ENCODE measurements at places on chromosomes 4 and X.

DNA sequence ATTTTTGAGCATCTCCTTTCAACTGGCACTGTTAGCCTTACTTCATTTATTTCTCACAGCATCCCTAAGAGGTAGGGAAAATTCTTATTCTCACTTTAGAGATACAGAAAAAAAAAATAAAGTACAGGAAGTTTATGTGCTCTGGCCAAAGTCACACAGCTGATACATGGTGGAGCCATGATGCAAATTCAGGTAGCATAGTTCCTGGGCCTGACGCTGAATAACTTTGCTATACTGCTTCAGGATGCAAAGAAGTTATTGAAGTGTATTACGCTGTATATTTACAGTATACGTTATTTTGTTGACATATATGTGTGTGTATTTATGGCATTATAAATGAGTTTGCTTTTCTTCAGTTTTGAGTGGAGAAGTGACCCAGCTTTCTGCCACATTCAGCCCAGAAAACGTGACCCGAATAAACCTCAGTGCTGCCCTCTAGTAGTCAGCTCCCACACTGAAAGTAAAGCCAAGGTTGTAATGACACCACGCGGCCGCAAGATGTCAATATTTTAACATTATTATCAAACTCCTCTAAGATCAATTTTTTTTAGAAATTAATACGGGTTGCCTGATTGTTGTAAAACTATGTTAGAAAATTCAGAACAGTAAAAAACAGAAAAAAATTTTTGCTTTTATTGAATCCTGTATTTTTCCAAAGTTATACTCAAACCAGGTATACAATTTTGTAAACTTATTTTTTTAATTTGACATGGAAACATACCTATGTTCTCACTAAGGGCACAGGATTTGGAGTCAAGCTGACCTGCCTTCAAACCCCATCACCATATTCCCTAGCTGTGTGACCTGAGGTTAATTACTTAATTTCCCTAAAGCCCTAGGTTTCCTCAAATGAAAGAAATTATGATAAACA lies 3.8 kb upstream of the GUCY2F start:
- DNase-seq: peak; percentile 60

DNA sequence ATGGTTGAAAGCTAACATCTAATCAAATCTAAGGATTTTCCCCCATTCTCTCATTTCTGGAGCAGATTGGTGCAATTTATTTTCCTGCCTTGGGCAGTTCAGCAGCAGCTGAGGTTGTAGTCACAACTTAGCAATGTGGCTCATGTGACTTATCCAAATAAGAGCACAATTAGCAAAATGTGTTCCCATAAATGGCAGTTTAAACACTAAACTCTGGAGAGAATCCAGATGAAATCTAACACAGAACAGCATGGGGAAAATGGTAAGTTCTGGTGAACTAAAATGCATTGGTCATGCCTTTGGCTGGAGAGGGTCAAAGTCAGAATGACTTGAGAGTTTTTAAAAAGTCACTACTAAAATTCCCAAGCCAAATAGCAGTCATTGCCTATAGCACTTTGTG lies 422.6 kb upstream of the DIPK2B start:
- DNase-seq: no peak

- DNase-seq: no peak
These were observed 283.3 kb downstream of the PTTG2 start for GRCh38 chr4:38243388-38244053.

- no peak for DNase-seq
These were observed 106.6 kb upstream of the NAP1L5 start for GRCh38 chr4:88804234-88804633.

DNA sequence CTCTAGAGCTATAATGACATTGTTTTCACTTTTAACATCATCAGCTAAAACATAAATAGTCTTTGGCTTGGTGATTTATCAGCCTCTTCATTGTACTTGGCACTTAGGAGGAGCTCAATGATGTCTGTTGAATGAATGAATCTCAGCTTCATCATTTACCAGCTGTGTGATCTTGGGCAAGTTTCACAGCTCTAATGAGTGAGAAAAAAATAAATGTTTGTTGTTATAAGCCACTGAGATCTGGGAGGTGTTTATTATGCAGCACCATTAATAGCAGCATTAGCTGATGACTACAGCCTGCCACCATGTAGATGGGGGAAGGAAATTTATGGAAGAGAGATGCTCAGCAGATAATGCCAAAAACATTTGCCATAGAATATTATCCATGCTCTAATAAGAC lies 63.6 kb upstream of the C1QTNF7 start:
- no peak for DNase-seq

- DNase-seq: no peak
These were observed 95.7 kb downstream of the CPZ start for GRCh38 chr4:8688041-8688907.

DNA sequence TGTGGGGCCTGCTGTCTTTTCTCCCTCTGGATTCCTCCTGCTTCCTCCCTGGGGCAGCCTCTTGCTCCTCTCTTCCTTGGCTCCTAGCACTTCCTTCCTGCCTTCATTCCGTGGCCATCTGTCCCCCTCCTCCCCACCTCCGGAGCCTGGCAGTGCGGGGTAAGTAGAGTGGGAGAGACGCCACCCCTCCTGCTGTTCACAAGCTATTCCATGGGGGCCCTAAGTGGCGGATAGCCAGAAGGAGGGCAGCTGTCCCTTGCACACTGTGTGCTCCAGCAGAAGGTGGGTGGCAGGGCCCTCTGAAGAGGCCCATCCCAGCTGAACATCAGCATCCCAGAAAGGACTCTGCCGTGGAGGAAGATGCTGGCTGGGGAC lies 27.4 kb downstream of the CCNQ start:
- DNase-seq: no peak

GRCh38 chr4:10648479-10648878 lies 36.1 kb downstream of the CLNK start:
- DNase-seq: no peak

GRCh38 chrX:56726605-56727004 lies 2.4 kb upstream of the NBDY start:
- peak; percentile 41 for DNase-seq

- DNase-seq: no peak
These were observed 124.9 kb downstream of the RELL1 start for GRCh38 chr4:37561196-37561802.

DNA sequence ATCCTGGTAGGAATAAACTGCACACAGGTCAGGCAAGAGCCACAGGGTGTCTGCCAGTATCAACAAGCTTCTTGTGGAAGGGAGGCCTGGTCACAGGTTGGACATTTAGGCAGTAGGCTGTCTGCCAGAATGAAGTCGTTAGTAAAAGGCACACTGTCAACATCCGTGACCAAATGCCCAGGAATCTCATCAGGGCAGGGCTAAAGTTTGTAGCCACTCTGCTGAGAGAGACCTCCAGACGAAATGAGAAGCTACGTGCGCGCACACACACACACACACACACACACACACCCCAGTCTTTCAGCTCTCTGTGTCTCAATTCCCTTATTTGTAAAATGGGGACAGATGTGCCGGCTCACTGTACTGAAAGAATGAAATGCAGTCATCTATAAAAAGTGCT lies 408.7 kb upstream of the ZFP42 start:
- no peak for DNase-seq

GRCh38 chr4:95949136-95949765 lies 109.4 kb downstream of the PDHA2 start:
- no peak for DNase-seq

- no peak for DNase-seq
These were observed 53.8 kb downstream of the CPLX1 start for GRCh38 chr4:772118-772517.

DNA sequence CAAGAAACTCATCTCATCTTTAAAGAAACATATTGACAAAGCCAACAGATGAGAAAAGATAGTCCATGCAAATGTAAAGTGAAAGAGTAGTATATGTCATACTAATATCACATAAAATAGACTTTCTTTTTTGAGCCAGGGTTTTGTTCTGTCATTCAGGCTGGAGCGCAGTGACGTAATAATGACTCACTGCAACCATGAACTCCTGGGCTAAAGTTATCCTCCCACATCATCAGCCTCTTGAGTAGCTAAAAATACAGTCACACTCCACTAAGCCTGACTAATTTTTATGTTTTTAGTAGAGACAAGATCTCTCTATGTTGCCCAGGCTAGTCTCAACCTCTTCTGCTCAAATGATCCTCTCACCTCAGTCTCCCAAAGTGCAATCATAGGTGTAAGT lies 51.8 kb upstream of the TRAM1L1 start:
- DNase-seq: no peak

- peak; percentile 49 for DNase-seq
These were observed 20.7 kb downstream of the TAPT1 start for GRCh38 chr4:16205298-16206164.

DNA sequence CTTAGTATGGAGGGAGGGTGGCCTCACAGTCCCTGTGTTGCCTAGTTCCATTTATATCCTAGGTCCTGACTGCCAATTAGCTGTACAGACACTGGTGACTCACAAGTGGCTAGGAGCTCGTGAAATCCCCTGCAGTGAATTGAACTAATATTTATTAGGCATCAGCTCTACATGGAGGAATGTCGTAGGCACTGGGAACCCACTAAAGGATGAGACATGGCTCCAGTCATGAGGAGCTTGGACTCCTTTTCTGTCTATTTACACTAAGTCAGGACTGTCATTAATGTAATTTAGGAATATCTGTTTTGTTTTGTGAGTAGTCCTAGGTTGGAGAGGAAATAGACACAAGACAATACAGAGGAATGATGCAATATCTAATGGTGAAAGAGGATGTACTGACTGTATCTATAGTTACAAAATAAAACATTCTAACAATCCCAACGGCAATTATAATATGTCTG lies 67.7 kb downstream of the MID1IP1 start:
- DNase-seq: no peak

- no peak for DNase-seq
These were observed 27.8 kb downstream of the RASL11B start for GRCh38 chr4:52889778-52890520.

- no peak for DNase-seq
These were observed 62.3 kb upstream of the PAGE3 start for GRCh38 chrX:55326985-55327384.
